Activated naive CD8-positive, alpha-beta T cell treated with anti-CD3 and anti-CD28 coated beads, Interleukin-2, amount 50 U/mL, for 24 hours (primary cell): ENCODE measurements at places on chromosomes 6 and 20.
A peak's percentile ranks its signal among the peaks of the same experiment; 100 is the strongest.

DNA sequence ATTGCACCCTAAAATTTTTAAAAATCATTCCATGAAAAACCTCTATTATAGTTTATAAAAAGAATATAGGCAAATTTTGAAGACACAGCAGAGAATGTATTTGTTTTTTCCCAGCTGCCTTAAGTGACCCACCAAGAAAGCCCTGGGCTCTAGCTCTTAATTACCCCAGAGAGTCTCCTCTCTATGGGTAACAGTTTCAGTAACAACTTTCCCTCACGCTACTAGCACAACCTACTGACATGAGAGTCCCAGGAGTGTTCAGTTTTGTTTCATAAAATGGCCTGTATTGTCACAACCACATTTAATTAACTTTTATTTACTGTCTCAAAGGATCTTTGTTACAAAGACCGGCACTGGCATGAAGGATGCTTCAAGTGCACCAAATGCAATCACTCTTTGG is 41.5 kb downstream of the FHL5 start:
- no peak for DNase-seq

- no peak for DNase-seq
These were observed 247.9 kb upstream of the SLC35B3 start for GRCh38 chr6:8683204-8683603.

- DNase-seq, result no peak
These were observed 71.7 kb upstream of the RNF24 start for GRCh38 chr20:4086771-4087687.

- no peak for DNase-seq
These were observed 5.1 kb downstream of the TFB1M start for GRCh38 chr6:155309150-155309549.

- DNase-seq, result no peak
These were observed 34.2 kb downstream of the TUBB2B start for GRCh38 chr6:3193102-3193849.

DNA sequence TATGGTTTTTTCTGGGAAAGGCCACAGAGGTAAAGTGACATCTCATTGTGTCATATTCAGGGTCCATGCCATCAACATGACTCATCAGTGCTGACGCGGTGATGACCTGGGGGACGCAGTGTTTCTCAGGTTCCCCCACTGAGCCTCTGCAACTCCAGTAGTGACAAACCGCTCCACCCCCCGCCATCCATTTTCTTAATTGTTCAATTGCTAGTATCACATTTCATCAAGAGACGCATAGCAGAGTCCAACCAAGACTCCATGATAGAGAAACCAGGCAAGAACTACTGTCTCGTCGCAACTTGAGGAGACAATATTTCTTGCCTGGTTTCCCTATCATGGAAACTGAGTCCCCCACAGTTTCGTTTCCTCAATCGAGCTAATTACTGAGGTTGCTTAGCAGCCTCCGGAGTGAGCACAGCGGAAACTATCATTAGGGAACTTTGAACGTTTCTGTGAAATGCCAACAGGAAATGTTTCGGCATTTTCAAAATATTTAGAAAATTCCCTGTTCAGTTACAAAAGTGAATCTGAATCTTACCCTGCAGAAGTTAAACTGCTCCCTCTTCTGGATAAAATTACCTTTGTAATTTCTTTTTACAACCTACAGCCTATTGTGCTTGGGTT is 12.2 kb upstream of the SERPINB1 start:
- peak; percentile 86 for DNase-seq

DNA sequence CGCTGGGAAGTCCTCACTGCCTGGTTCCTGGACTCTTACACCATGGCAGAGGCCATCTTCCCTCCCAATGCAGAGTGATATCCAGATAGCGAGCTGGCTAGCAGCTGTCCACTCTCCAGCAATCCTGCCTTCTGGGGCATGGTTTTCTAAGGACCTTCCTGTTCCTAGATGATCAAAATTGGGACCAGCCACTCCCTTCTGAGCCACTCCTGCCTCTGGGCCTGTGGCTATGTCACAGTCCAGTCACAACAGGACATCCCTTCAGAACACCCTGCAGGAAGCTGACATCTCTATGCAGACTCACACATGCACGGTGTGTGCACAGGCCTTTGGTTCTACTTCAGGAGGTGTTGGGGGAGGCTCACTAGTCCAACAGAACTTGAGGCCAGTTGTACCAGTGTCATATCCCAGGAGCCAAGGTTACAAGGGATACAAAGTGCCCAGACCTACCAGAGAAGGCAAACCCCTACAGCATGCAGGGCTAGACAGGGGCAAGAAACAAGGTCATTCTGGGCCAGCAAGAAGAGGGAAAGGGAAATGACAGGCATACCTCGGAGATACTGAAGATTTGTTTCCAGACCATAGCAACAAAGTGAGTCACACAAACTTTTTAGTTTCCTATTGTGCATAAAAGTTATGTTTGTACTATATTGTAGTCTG is 2.7 kb upstream of the MCCD1 start:
- DNase-seq, result no peak

DNA sequence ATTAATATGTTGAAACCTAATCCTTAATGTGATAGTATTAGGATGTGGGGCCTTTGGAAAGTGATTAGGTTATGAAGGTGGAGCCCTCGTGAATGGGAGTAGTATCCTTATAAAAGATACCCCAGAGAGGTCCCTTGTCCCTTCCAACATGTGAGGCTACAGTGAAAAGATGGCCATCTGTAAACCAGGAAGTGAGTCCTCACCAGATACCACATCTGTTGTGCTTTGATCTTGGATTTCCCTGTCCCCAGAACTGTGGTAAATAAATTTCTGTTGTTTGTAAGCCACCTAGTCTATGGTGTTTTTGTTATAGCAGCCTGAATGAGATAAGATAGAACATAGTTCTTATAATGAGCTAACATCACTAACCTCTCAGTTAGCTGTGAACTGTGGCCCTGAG is 16.6 kb upstream of the CALHM6 start:
- no peak for DNase-seq

GRCh38 chr6:156057869-156058268 is 602.2 kb upstream of the NOX3 start:
- no peak for DNase-seq

DNA sequence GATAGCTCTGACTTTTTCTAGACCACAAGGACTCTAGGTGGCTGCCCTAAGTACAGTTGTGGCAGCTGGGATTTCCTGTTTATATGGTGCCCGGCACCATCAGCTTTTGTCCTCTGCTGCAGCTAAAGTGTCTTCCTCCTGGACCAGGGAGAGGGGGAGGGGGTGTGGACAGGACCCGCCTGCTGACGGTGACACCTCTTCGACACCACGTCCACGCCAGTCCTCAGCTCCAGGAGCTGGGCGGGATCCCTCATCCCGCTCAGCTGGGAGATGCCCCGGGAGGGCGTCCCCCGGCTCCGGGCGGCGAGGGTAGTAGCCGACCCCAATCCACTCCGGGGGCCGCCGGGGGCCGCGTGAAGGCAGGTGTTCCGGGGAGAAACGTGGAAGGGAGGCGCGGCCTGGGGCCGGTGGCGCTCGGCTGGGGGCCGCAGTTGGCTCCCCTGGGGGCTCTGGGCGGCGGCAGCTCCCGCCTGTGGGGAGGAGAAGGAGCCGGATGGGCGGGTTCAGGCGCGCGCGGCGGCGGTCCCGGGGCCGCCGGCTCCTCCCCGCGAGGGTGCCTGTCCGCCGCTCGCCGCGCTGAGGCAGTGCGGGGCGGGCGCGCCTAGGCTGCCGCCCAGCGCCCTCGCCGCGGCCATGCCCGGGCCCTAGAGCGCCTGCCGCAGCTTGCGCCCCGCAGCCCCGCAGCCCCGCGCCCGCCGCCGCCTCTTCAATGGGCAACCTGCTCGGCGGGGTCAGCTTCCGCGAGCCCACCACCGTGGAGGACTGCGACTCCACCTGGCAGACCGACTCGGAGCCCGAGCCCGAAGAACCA is at the start of gene OGFRL1:
TSS of gene OGFRL1 (plus strand) at position 584 of the 811 bp plus-strand sequence. CDS start at position 710, 126 bp downstream.
- DNase-seq, result peak; percentile 73

GRCh38 chr6:31689249-31690110 is 8.6 kb upstream of the LY6G5C start:
- no peak for DNase-seq

GRCh38 chr20:64246616-64247306 is 8.8 kb upstream of the PCMTD2 start:
- DNase-seq, result no peak

- DNase-seq, result no peak
These were observed 170.2 kb downstream of the MTFR2 start for GRCh38 chr6:136079701-136080565.

- DNase-seq, result no peak
These were observed 144.0 kb downstream of the LRRC1 start for GRCh38 chr6:53938810-53939209.

GRCh38 chr6:148874698-148875293 is 128.0 kb downstream of the UST start:
- DNase-seq, result no peak

GRCh38 chr6:53461696-53462095 is 83.2 kb downstream of the GCLC start:
- no peak for DNase-seq

- DNase-seq, result no peak
These were observed 1.8 kb upstream of the FASTKD5 start for GRCh38 chr20:3161316-3162079.

- DNase-seq, result no peak
These were observed 64.7 kb upstream of the NFATC2 start for GRCh38 chr20:51607170-51607569.

GRCh38 chr6:81485395-81485794 is 267.1 kb downstream of the TENT5A start:
- no peak for DNase-seq

- DNase-seq, result no peak
These were observed 110.7 kb downstream of the KIF6 start for GRCh38 chr6:39614393-39614950.

DNA sequence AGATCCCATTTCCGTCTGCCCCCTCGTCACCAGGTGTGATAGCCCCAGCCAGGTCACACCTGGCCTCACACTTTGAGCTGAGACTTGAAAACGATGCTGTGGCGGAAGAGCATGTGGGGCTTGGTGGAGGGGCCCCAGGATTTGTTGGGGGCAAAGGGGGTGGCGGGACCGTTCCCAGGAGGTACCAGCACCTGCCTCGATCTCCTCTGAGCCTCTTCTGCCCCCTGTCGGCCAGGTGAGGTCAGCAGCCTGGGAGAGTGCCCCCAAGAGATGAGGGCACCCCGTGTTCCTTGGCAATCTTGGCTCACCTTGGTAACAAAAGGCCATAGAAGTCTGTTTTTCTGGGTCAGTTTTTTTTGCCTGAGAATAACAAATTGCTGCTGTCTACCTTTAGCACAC is 25.4 kb downstream of the SPATA2 start:
- no peak for DNase-seq

DNA sequence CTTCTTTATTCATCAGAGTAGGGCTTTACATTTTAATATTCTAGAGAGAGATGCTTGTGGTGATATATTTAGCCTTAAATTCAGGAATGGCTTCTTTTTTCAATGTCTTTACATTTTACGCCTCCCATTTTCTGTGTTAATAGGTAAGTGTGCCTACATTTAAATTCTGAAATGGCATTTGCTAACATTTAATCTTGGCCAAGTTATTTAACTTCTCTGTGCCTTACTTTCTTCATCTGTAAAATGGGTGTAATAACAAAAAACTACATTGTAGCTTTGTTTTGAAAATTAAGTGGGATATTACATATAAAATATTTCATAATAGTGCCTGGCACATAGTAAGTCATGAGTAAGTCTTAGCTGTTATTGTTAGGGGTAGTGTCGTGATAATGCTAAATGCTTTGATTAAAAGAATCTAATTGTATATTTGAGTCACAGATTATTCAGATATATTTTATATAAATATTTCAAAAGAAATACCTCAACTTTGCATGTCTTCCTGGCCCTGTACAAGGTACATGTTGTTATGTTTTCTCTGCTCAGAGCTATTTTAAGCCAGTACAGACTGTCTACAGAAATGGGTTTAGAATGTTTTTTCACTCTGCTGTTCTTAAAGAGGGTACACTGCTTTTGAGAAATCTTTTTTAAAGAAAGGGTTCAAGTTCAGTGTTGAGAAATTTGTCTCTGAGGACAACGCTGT is 18.8 kb downstream of the CARMIL1 start:
- DNase-seq, result no peak

- DNase-seq, result no peak
These were observed 7.4 kb downstream of the ASXL1 start for GRCh38 chr20:32365564-32365963.

- DNase-seq, result no peak
These were observed 306.9 kb upstream of the ADGRB3 start for GRCh38 chr6:68328156-68328555.
